ENCODE measurements at places on chromosomes 6 and 20.

DNA sequence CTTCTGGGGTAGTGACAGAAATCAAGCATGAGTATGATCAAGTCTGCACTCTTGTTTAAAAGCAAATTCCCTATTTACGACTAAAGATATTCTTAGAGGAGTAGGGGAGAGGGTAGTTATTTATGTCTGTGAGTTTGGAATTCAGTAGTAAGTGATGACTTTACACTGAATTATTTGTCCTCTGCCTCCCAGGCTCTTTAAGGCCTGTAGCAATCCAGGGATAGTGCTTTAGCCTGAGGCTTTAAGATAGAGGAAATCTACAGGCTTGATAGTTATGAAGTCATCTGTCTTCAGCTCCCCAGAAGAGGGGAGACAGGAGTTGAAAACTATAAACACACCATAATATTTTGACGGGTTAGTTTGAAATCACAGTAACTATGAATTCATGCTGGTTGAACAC is 664.5 kb downstream of the EPM2A start:
- DNase-seq = no peak

DNA sequence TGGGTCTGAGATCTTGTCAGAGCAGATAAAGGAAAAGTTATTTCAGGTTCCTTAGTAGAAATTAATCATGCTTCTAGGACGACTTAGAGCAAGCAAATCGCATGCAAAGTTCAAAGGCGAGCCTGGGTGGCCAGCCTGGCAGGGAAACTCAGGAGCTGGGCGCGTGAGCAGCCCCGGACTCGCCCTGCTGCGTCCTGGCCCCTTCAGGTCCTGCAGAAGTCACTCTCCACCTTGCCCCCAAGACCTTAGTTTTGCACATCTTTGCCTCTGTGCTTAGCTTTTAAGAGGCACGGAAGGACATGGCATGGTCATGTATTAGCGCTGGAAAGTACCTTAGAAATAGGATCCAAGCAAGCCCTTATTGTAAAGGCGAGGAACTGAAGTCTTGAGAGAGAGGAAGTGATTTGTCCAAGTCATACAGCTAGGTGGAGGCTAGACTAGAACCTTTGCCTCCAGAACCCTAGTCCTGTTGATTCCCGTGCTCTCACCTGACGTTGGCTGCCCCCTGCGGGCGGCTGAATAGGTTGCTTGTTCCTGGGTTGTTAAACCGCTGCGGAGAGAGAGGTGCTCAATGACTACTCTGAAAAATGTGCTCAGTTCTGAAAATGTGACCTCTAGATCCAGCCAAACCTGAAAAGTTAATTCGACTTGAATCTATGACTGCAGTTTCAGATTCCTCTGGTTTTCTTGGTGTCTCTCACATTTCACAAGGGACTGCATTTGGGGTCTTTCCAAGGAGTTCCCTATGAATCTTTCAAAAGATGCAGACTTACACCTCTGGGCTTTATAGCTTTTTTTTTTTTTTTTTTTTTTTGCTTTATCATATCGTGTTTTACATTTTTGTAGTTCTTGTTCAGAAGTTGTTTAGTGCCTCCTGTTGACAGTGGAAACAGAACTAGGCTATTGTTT is 2.7 kb downstream of the MYB start:
- DNase-seq = peak; percentile 84

DNA sequence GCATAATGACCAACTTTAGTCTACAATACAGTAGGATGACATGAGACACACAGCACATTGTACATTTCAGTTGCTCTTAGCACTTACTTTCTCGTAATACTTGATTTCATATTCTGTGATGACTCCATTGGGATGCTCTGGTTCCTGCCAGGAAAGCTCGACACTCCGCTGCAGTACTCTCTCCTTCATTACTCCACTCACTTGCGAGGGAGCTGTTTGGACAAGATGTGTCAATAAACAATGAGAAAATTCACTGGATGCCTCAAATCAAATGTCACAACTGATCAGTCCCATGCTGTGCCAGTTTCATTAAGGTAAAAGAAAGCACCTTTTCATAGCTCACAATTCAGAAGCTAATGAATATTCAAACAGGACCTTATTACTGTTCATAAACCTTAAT is 147.1 kb downstream of the EPHA7 start:
- no peak for DNase-seq

DNA sequence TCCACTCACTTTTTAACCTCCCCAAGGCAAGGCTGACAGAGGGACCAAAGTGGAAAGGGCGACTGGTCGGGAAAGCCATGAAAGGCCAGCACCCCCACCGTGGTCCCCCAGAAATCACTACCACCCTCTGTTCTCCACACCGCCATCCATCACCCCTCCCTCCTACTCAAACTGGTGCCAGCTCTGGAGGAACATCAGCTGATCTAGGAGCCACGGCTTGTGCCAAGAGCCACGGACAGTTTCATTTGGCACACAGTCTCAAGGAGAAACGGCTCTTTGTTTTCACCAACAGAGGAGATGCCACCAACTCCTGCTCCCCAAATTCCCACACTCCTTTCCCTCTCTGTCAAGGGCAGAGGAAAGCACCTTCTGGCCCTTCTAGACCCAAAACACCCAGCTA is 26.0 kb downstream of the TBC1D7 start:
- DNase-seq = no peak

DNA sequence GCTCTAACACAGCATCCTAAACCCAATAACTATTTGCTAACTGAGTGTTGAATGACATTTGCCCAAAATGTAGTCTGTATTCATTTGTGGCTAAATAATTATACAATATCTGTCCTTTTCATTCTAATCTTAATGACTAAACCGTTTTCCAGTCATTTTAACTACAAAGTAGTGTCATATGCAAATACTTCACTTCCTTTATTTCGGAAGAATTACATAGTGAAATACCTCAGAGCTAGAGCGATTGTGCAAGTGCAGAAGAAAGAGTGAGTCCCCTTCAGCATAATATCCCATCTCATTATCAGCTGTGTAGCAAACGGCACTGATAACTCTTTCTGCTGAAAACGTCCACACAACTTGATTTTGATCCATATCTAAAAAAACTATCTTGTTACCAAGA is 66.2 kb downstream of the ROS1 start:
- DNase-seq = no peak

DNA sequence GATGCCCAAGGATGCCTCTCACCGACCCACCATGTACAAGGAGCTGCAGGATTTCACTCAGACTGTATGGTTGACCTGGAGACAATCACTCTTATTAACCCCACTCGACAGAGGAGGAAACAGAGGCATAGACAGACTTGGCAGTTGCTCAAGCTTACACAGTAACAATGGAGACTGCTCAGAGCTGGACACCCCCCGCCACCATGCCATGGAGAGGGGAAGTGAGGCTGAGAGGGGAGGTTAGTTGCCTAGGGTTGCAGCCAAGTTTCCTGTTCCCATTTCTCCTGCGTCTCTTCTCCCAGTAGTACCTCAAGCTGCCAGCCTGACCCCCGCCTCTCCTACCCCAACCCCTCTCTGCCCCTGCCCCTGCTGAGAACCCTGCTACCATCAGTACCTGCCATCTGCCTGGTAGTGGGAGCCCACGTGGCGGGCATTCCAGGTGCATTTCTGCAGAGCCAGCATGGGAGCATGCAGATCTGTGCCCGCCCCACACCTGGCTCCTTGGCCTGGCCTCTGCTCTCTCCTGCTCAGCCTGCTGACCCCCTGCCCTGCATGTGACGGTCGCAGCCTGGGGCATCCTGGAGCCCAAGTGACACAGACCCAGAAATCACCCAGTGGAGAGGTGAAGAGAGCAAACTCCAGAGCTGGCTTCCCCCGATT is 157.7 kb downstream of the PREX1 start:
- no peak for DNase-seq

DNA sequence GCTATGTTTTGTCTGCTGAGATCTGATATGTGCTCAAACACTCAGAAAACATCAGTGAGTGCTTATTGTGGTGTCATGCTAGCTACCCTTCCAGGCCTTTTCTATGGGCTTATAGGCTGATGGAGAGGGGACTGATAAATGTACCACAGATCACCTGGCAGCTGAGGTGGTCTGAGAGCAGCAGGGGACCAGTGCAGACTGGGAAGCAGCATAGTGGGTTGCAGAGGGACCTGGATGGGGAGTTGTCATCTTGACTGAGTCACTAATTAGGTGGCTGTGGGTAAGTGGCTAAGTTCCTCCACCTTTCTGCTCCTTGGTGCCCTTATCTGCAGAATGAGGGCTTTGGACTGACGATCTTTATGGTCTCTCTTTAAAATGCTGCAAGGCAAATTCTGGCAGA is 2.8 kb downstream of the TMEM200A start:
- DNase-seq = peak; percentile 17

- DNase-seq = no peak
These were observed 26.9 kb upstream of the STX11 start for GRCh38 chr6:144123421-144123820.

DNA sequence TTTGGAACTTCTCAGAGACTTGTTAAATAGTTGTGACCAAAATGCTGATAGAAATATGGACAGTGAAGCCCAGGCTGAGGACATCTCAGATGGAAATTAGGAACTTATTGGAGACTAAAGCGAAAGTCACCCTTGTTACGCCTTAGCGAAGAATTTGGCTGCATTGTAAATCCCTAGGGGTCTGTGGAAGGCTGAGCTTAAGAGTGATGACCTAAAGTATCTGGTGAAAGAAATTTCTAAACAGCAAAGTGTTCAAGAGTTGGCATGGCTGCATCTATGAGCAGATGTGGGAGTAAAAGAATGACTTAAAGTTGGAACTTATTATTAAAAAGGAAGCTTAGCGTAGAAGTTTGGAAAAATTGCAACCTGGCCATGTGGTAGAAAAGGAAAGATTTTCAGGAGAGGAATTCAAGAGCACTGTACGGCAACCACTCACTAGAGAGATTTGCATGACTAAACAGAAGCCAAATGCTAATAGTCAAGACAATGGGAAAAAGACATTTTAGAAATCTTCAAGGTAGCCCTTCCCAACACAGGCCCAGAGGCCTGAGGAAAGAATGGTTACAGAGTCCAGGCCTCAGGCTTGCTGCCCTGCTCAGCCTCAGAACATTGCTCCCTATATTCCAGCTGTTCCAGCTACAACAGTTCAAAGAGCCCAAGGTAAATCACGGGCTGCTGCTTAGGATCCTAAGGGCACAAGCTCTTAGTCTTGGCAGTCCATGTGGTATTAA is 61.6 kb upstream of the TNFRSF21 start:
- no peak for DNase-seq

DNA sequence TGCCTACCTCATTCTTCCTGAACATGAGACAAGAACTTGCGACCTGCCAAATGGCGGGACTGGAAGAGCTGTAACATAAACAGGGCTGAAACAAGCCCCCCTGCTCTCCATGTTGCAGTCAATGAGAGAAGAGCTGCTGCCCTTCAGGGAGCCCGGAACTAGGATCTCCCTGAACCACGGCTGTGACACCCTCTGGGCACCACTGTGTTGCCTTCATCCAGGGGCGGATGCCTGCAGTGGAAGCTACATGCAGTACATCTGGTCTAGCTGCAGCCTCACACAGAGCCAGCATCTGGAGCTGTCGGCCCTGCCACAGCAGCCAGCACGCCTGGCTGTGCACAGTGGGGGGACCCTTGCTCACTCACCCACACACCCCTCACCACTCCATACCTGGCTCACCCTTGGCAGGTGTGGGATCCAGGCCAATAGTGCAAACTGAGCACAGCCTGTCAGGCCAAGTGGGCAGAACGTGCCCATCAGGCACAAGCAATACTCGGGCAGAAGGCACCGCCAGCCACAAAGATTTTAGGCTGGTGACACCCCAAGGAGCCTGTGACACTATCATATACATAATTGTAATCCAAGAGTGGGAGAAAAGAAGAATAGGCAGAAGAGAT is 451.3 kb downstream of the HTR1B start:
- no peak for DNase-seq

- DNase-seq = no peak
These were observed 14.2 kb downstream of the SLC22A23 start for GRCh38 chr6:3442431-3443220.

DNA sequence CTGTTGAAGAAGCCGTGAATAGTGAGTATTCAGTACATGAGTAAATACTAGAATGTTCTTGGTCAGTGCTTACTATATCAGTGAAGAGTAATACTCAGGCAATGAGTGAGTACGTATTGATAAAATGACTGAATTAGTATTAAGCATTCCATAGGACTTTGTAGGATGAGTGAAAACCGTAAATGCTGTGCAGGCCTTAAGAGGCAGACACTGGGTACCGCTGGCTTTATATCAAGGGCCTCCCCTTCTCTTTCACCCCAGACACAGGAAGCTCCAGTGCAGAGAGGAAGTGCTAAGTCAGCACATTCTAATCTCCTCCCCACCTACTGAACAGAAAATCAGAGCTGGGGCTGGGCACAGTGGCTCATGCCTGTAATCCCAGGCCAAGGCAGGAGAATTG is 24.2 kb downstream of the POFUT1 start:
- peak; percentile 64 for DNase-seq

GRCh38 chr6:48318670-48319069 is 207.7 kb upstream of the PTCHD4 start:
- no peak for DNase-seq

- no peak for DNase-seq
These were observed 209.3 kb downstream of the ALDH8A1 start for GRCh38 chr6:134740473-134741199.

GRCh38 chr6:2739335-2739734 is 11.4 kb downstream of the MYLK4 start:
- no peak for DNase-seq

DNA sequence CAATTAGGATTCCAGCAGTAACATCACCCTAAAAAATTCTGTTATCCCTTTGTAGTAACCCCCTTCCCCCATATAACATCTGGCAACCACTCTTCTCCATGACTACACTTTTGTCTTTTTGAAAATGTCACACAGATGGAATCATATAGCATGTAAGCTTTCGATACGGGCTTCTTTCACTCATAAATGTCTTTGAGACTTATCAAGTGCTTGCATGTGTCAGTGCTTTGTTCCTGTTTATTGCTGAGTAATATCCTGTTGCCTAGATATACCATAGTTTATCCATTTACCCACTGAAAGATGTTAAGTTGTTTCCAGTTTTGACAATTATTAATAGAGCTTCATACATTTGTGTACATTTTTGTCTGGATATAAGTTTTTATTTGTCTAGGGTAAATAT is 10.4 kb upstream of the SNPH start:
- no peak for DNase-seq

DNA sequence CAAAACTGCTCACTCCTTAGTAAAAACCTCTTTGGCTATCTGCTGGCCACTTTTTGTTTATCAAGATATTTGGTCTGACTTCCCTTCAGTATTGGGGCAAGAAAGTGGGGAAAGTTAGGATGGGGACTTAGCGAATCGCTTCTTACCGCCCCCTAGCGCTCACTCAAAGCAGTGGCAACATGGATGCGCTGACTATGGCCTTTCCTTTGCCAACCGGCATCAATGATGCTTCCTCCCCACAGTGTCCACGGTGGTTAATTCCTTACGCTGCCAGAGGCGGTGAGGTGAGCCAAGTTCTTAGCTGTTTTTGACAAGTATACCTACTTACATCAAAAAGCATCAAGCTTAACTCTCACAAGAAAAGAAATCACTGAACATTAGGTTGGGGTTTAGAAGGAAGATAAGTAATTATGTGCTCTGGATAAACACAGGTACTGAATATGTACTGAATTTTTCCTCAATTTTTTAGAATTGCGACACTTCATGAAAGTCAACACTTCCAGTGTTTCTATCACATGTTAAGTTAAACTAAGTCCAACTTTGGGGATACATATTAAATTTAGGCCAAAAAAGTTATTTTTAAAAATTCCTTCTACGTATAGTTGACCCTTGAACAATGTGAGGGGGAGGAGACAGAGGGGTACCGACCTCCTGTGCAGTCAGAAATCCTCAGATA is 86.7 kb downstream of the GMDS start:
- DNase-seq = no peak
